ENCODE measurements at places on chromosomes 11 and 22.

GRCh38 chr11:117145393-117145761, 1.3 kb downstream of the PAFAH1B2 start:
- peak; percentile 2 for DNase-seq

- DNase-seq, result no peak
Measured at GRCh38 chr11:85182441-85183387, 444.4 kb downstream of the DLG2 start.

DNA sequence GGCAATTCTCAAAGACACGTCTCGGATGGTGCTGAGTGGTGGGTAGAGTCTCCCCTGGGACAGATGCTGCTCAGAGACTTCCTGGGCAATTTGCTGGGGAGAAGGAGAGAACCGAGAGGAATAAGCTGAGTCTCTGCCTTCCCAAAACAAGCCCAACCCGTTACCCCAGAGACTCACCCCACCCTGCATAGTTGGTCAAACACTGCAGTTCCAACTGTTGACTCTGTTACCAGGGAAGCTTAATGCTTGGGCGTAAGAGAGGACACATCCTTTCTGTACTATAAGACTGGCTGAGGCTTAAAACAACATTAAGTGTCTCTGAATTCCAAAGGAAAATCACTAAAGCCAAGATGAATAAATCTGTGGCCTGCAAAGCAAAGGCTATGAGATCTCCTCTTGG, 68.1 kb downstream of the CCDC81 start:
- DNase-seq, result no peak

DNA sequence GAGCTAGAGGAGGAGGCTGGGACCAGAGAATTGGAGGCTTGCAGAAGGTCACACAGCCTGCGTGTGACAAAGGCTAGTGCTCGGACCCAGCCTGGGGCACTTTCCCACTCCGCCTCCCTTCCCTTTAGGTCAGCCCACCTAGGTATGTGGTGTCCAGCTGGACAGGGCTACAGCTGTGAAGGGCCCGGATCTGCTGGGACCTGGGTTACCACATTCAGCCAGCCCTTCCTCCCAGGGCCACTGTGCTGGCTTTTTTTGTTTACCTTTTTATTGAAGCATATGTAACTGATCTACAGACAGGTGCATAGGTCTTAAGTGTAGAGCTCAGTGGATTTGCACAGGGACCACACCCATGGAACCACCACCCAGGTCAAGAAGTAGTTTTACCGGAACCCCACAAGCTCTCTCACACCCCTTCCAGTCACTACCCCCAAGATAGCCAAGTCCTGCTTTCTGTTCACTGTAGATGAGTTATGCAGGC, 8.7 kb downstream of the CAPN5 start:
- DNase-seq, result no peak

- peak; percentile 17 for DNase-seq
Measured at GRCh38 chr22:40512426-40513136, 123.9 kb downstream of the MRTFA start.

DNA sequence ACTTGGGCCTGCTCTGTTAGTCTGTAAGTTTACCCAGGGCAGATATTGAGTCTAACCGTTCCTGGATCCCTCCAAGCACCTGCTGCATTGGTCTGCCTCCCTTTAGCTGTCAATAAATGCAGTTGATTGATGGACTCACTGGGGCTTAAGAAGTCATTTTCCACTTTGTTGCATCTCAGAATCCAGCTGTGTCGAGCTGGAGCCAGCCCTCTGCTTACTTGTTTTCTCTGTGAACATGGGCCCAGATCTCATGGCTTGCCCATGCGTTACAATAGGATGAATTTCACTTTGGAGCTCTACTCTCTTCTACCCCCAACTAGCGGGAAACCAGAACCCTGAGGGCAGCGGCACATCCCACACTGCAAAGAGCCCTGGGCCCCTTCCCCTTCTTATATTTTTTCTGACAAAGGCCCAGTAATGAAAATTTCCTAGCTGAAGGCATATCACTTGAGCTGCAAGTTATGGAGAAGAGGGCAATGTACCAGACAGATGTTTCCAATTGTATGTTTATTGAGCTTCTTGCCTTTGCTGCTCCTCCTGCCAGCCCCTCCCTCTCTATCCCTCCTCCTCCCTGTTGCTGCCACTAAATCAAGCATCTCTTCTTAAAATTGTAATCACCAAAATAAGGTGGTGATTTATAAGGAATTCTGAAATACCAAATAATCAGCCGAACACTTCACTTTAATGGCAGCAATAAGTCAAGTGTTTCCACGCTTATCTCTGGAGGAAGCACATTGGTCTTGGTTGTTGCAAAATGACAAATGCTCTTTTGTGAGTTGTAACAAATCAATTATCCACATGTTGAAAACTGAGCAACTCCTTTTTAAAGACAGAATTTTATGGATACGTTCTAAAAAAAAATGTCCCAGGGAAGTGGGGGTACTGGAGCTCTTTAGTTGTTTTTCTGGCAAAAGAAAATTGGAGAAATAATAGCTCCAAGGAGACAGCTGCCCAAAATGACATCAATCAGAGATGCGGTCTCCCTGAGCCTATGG, 212.3 kb upstream of the ZBED5 start:
- DNase-seq, result no peak

- DNase-seq, result no peak
Measured at GRCh38 chr22:27685515-27685914, 116.0 kb downstream of the MN1 start.

DNA sequence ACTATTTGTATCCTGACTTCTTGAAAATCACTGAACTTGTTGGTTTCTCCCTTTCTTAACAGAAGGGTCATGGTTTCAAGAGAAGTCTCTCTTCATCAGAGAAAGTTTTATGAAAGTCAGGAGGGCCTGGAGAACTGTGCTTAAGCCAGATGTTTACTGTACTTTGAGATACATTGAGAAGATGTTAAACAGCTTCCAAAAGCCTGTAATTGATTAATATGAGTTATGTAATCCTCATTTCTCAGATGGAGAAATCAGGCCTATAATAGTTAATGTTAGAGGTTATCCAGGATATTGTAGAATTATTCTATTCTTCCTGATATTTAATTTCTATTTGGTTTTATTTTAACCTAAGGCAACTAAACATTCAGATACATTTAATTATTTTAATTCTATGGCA, 97.1 kb upstream of the RAG2 start:
- no peak for DNase-seq

DNA sequence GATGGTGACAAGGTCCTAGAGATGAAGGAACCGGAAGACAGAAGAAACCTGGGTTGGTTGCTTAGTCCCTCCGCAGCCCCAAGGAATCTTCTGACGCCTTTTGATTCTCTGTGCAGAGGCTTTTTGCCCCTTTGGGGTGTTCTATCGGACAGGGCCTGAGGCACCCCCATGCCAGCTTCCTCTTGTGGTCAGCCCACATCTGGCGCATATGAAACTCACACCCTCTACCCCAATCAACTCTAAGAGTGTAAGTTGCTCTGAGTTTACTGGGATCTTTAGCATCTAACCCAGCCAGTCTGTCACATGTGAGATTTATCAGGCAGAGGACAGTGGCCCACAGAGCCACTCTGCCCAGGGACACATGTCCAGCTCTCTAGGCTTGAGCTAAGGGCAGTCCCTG, 17.4 kb downstream of the RASD2 start:
- DNase-seq, result no peak

DNA sequence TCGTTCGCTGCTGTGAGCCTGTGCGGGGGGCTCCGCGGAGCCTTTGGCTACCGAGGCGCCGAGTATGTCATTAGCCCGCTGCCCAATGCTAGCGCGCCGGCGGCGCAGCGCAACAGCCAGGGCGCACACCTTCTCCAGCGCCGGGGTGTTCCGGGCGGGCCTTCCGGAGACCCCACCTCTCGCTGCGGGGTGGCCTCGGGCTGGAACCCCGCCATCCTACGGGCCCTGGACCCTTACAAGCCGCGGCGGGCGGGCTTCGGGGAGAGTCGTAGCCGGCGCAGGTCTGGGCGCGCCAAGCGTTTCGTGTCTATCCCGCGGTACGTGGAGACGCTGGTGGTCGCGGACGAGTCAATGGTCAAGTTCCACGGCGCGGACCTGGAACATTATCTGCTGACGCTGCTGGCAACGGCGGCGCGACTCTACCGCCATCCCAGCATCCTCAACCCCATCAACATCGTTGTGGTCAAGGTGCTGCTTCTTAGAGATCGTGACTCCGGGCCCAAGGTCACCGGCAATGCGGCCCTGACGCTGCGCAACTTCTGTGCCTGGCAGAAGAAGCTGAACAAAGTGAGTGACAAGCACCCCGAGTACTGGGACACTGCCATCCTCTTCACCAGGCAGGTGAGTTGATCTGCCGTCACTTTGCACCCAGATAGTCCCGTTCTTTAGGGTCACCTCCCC, 1.0 kb downstream of the ADAMTS15 start:
- no peak for DNase-seq

- no peak for DNase-seq
Measured at GRCh38 chr11:96188243-96189006, 154.6 kb downstream of the MAML2 start.

GRCh38 chr11:10551845-10552352, 10.9 kb upstream of the RNF141 start:
- no peak for DNase-seq

DNA sequence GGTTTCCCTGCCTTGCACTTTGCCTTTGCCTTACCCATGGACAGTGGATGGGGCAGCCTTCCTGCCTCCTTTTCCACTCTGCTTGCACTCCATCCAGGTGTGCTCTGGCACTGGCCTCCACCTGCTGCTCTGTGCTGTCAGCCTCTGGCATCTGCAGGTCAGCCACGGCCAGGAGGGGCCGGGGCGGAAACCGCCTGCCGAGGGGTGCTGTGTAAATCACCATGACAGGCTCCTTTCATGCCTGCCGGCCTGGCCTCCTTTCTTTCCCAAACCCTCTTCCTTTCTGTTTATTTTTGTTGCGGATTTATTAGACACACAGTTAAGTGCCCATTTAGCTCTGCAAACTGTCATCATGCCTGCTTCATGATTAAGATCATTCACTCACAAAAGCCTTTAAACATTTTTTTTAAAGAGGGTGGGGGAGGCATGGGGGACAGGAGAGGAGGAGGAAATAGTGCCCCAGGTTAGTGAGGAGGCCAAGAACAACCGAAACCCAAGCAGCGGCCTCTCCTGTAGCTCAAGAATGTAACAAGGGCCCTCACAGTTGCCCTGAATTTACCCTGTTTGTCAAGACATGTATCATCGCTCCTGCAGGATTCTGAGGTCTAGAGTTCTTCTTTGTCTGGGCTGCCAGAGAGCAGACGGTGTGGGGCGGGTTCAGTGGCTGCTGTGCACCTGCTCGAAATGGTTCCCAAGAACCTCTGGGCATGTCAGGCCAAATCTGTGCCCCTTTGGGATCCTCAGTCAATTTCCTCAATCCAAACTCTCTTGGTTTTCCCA, 83.3 kb downstream of the BARX2 start:
- no peak for DNase-seq

DNA sequence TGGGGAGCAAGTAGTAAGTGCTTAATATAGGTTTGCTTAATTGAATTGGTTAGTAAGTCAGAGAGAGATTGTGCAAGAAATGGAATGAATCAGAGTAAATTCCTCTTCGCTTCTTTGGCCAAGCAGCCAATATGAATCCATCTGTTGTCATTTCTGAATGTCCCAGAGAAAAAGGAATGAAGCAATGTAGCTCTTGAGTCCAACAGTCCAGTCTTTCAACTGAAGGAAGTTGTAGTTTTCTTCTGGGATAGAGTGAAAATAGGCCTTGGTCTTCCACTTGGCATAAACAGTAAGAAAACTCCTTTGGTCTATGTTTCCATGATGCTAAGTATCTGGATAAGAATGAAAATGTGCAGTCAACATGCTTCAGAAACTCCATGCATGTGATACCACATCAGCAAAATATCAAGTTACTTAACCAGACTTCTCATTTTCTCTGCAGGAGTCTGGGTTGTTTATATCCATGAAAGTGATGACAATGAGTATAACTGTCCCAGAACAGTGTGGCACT, 1.8 kb upstream of the FIBIN start:
- no peak for DNase-seq

- no peak for DNase-seq
Measured at GRCh38 chr22:39664485-39665200, 94.1 kb downstream of the CACNA1I start.

- no peak for DNase-seq
Measured at GRCh38 chr11:61372659-61373420, 10.7 kb downstream of the TMEM138 start.

GRCh38 chr11:8719211-8719649, 36.6 kb downstream of the RPL27A start:
- no peak for DNase-seq

GRCh38 chr11:105226091-105226490, 86.5 kb upstream of the CARD18 start:
- DNase-seq, result no peak

DNA sequence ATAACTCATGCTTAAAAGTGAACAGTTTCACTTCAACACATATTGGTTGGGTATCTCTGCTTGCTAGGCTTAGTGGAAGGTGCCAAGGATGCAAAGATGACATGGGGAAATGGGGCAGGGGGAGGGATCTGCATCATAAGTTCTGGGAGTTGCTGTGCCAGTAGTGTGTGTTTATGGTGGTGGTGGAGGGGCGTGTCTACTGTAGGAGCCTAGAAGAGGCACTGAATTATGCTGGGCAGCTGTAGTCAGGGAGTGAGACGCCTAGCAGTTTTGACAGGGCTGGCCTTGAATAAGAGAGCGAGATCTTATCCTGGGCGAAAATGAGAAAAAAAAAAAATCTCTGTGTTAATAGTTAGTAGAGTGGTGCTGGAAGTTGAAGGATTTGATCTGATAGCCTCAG, 3.0 kb downstream of the ELMOD1 start:
- DNase-seq, result no peak

DNA sequence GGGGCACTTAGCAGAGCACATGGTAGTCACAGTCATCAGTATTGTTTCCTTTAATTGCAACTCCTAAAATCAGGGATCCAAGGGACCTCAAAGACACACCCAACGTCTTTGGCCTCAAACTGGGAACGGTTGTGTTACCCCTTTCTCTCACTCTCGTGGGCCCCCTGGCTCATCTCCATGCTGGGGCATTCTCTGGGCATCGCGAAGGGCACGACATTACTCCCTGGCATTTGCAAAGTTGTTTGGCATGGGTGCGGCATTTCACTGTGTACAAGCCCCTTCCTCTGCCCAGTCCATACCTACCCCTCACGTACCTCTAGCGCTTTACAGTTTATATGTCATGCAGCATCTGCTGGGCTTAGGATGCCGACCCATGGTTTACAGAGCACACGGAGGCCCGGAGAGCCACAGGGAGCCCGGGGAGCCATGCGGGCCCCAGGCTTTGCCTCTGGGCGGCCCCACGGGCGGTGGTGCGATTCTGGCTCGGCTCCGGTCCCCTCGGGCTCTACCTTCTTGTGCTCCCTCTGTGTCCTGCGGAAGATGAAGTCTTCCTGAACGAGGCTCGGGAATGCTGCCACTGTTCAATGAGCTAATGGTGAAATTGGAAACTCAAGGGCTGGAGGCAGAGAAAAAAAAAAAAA, 21.9 kb upstream of the CACNG2 start:
- no peak for DNase-seq

GRCh38 chr11:107494055-107494454, 36.4 kb upstream of the CWF19L2 start:
- DNase-seq, result no peak

GRCh38 chr11:115398333-115399080, 105.7 kb downstream of the CADM1 start:
- DNase-seq, result no peak

DNA sequence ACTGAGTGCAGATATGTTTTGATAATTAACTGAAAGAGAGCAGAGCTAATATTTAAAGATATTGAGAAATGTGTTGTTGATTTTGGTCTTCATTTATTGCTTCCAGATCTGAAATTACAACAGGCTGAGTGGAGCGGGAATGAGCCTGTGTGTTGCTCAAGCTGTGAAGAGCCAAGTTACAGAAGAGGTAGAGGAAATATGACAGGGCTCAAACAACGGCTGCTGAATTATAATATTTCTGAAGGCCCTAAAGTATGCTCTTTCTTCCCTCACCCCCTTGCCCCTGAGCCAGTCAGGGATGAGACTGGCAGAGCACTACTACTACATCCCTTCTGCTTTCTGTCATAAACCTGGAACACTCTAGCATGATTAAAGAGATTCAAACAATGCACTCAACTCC, 115.6 kb downstream of the FANCF start:
- no peak for DNase-seq

Measured in DMS 273 treated with DMSO at 0.1 percent for 48 hours (cell line).